ENCODE measurements at places on chromosomes 1 and 21.

DNA sequence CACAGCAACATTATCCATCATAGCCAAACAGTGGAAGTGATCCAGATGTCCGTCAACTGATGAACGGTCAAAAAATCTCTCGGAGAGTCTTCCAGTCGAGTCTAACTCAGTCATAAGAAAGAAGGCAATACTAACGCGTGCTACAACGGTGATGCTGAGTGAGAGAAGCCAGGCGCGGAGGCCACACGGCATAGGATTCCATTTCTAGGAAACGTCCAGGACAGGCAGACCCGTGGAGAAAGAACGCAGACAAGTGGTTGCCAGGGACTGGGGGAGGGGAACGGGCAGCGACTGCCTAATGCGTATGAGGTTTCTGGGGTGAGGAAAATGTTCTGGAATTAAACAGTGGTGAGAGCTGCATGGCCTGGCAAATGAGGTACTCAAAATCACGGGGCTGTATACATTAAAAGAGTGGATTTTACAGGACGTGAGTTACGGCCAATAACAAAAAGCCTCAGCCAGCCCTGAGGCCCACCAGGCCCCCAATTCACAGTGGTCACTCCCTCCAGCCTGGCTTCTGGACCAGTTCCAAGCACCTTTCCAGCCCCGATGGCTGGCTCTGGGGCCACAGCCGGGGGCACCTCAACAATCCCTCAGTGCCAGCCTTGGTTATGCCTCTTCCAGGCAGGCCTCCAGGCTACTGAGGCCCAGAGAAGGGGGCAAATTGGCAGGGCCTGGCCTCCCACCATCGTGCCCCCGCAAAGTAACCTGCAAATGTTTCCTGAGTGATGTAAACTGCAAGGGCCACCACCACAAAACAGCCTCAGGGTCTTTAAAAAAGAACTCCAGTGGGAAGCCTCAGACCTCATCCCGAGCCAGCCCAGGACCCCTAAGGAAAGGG lies 3.4 kb downstream of the WNT9A start:
- peak; percentile 69 for DNase-seq

DNA sequence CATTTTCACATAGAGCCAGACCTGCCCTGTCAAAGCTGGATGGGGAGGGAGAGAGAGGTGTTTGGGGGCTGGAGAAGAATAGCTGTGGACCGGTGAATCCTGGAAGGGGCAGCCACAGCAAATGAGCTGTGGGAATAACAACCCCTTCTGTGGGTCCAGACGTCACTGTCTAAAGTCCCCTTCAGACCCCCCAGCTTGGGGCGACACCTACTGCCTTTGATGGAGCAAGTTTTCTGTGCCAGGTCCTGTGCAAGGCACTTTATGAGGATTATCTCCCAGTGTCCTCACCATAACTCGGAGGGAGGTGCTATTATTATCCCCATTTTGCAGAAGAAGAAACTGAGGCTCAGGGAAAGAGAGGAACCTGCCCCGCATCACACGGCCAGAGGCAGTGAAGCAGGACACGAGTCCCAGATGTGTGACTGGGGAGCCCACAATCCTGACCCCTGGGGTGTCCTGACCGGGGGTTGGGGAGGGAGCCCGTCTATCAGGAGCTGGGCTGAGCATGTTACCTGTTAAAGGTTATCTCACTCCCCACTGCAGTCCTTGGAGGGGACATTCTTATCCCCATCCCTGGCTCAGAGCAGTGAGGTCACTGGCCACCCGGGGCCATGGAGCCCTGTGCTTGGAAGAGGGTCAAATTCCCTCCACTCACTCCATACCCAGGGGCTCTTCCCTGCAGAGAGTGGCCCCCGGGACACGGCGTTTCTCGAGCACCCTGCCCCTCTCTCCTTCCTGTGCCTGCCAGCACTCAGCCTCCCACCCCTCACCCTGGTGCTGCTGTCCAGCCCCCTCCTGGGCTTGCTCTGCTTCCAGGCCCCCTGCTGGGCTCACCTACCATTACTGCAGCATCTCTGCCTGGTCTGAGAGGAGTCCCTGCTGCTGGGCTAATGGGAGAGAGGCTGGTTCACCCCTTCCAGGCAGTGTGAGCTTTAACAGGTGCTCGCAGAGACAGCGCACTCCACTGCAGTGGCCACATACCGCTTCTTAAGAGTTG lies 132.9 kb downstream of the PTPRU start:
- DNase-seq, result no peak

GRCh38 chr1:48767975-48768510 lies 8.6 kb downstream of the BEND5 start:
- DNase-seq, result no peak

DNA sequence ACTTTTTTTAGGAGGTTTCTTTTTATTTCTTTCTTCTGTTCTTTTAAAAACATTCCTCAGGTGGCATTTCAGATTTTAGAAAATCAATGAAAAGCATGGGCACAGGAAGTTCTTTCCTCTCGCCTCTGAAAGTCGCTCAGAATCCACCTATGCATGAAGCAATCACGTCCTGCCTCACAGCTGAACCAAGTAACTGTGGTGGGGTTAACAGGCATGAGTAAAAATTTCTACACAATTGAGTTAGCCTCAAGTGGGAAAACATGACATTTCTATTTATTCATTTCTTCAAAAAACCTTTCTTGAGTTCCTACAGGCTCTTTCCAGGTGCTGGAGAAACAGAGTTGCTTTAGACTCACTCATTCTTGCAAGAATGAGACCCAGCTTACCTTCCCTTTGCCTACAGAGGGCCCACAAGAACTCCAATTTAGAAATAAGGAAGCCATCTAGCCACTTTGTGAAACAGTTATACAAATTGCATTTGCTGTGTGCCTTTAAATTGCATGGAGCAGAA lies 508.9 kb upstream of the PKN2 start:
- DNase-seq, result no peak

DNA sequence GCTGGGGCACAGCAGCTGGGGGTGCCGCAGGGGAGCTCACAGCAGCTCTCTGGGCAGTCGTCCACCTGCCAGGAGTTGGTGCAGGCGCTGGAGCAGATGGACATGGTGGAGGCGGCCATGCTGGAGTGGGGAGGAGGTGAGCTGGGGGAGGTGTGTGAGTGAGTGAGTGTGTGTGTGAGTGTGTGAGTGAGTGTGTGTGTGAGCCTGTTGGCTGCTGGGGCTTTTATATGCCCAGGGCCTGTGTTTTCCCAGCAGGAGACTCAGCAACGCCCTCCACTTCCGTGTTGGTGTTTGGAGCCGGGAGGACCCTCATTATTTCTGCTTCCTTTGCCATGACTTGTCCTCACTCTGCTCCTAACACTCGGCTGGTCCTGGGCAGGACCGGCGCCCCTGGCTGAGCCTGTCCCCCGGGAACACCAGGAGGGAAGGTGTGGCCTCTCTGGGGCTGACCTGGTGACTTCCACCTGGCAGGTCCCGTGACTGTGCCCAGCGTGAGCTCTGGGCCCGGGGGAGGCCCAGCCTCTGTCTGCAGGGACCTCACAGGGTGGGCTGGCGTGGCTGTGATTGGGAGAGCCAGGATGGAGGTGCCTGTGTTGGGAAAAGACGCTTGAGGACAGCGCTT lies at the start of gene KRTAP10-2:
KRTAP10-2 (minus strand) TSS at position 166 of the 622 bp plus-strand sequence; CDS start at position 119, 47 bp downstream.
- peak; percentile 47 for DNase-seq

- no peak for DNase-seq
Measured at GRCh38 chr1:31772669-31773248, 8.6 kb upstream of the ADGRB2 start.

DNA sequence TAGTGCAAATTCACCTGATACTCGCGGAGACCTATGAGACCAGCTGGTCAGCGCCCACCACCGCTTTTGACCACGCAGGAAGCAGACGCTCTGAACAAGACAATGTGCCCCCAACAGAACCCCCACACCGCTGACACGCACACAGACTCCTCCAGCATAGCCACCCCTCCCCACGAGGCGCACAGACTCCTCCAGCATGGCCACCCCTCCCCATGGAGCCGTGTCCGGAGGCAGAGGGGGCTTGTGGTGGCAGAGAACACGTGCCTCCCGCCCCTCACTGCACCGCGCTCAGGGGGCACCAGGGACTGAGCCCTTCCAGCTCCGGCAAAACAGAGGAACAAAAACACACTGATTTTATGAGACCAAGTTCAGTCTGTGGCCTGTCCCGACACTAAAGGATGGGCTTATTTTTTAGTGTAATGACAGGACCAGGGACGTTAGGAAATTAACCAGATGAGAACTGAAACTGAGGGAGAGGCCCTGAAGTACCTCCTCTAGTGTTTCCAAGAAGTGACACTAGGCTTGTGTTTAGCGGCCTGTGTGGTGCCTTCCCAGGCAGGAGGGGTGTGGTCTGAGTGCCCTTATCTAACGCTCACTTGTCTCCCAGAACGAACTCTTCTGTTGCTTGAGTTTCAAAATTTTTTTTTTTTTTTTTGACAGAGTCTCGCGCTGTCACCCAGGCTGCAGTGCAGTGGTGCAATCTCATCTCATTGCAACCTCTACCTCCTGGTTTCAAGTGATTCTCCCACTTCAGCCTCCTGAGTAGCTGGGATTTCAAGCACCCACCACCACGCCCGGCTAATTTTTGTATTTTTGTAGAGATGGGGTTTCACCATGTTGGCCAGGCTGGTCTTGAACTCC lies 10.0 kb upstream of the AGPAT3 start:
- DNase-seq, result no peak

DNA sequence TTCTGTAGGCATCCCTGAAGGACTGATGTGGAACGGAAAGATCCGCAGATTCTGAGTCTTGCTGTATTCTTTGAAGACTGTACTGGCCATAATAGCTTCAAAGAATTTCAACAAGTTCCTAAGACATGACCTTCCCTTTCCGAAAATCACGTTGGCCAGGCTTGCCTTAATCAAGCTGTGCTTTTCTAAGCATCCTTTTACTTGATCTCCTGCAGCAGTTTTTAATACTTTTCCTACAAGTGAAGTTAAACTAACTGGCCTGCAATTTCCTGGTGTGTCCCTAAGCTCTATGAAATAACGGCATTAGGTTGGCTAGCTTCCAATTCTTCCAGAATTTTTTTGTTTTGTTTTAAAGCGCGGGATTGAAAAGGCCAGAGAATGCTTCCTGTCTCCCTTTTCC lies 40.3 kb downstream of the SPAG17 start:
- no peak for DNase-seq

DNA sequence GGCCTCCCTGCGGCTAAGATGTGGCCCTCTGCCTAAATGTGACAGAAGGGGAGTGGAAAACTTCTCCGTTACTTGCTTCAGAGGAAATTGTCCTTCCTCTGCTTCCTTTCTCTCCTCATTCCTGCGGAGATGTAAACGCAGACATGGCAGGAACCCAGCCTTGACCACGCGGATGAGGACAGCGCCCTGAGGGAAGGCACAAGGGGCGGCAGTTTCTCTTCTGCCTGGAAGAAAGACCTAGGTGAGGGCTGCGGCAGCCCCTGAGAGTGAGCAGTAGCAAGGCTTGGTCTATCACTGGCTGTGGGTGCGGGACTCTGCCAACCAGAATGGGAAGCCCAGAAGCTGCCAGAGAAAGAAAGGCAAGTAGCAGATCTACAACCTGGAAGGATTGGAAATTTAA lies 14.0 kb upstream of the CTPS1 start:
- DNase-seq, result no peak

- no peak for DNase-seq
Measured at GRCh38 chr1:85224734-85225623, 24.2 kb upstream of the SYDE2 start.

DNA sequence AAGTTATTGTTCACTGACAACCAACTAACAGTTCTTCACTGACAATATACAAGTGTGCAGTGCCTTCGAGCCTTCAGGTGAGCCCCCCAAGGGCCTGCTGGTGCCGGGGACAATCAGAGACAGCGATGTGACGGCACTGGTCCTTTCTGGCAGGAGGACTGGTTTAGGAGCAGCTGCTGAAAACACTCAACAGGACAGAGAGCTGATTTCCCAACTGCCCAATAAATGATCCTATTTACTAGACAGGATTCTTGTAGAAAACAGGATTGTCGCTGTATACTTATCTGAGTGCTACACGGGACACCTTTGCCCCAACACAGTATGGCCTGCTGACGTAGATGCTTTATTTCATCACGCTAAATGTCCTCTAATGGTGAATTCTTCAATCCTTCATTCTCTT lies 65.4 kb downstream of the TP53BP2 start:
- DNase-seq, result no peak

- DNase-seq, result no peak
Measured at GRCh38 chr1:236103646-236104218, 38.6 kb upstream of the GPR137B start.

DNA sequence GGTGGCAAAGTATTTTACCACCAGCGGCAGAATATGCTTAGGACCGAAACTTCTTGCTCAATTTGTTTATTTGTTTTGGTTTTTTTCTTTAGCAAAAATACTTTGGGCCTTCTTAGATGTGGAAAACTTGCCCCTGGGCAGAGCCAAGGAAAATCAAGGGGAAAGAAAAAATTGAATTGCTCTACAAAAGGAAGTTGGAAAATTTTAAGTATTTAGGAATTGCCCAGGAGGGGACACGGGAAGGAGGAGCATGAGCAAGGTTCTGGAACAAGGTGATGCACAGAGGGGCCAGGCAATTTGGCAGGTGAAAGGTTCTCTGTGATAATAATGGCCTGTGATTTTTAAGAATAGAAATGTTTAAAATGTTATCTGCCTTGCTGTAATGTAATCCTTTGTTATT lies 28.6 kb downstream of the SGIP1 start:
- no peak for DNase-seq

GRCh38 chr1:232335741-232336293 lies 294.1 kb downstream of the SIPA1L2 start:
- peak; percentile 70 for DNase-seq

DNA sequence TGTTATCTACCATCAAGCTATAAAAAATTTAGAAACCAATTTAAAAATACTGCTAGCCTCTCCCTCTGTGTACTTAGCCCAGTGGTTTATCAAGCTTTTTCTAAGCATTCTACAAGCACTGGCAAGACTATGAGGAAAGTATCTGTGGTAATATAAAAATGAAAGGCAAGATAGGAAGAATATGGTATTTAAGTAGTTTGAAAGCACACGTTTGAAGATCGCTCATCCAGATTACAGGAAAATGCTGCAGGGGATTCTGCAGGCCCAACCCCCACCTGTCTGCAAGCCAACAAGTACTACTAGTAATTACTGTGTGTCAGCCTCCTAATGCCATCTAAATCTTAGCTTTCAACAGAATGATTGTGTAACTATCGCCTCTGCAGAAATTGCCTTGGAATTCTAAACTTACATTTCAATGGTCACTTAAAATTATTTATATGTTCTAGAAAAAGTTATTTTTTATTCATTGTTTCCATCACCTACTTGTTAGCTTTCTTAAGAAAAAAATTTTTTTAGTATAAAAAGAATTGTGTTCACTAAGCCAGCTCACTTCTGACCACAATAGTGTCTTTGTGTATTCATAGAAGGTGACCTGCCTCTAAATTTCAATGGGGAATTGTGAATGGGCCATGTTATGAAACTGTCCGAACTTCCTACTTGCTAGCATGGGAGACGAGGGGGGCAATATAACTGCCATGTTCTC lies 8.5 kb downstream of the ERRFI1 start:
- DNase-seq, result no peak

- DNase-seq, result no peak
Measured at GRCh38 chr1:184222652-184223052, 164.2 kb upstream of the C1orf21 start.

All from left forelimb (tissue), 1 donor.